ENCODE measurements at places on chromosomes 7 and 10. TPM values are rescaled to one million over a fixed set of nuclear protein-coding genes. Genes with fewer than 3 reads are reported as not detected.

The PNLIPRP1 gene
- not detected for total RNA-seq

The TEX36 gene
- not detected for total RNA-seq

The UTF1 gene
- not detected for total RNA-seq

DNA sequence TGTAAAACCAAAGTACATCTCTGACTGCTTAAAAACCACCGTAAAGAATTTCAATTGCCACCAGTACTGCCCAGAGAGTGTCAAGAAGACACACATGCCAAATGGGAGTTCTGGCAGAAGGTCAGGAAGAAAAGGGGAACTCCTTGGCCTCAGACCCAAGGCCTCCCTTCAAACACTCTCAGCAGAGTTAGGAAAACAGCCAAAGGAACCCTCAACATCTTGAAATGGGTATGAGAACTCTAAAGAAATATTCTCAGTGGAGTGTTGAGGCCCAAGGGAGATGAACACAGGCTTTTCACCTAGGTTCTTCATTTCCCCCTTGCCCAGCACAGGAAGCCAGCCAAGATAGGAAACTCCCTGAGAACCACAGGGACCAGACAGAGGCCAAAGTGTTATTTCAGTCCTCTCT is 96.1 kb upstream of the ASAH2 start:
- no peak for DNase-seq

DNA sequence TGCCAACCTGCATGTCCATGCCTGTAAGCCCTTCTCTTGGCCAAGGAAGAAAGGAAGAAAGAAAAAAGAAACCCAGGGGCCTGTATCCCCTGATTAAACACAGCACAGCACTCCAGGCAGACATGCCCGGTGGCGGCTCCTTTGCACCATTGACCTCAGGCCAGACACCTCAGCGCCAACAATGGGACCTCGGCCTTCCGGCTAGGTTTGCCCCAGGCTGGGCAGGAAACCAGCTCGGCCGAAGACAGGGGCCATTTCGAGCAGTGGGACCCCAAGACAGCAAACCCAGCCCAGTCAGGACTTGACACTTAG is 2.8 kb downstream of the HOXA10 start:
- no peak for DNase-seq

Data from glomerular endothelial cell (primary cell).